ENCODE measurements at places on chromosomes 12 and 14.
A peak's percentile ranks its signal among the peaks of the same experiment; 100 is the strongest.

DNA sequence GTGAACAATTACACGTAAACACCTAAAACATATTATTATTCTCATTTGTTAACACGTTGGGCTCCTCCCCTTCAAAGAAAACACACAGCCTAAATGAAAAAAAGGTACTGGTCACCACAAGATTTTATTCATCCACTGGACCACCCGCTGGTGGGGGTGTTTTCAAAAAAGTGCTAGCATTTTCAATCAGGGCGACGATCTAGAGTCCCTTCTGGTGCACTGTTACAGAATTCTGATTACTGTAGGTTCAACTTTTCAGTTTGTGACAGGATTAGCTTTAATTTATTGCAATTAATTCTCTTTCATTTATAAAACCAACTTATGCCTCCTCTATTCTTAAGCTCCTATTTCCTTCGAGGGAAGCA is 443 bp downstream of the MAGOHB start:
- DNase-seq = no peak

GRCh38 chr14:30507209-30507608 is 51.7 kb upstream of the G2E3 start:
- no peak for DNase-seq

- peak; percentile 19 for DNase-seq
Measured at GRCh38 chr12:8996682-8997405, 7.5 kb downstream of the KLRG1 start.

DNA sequence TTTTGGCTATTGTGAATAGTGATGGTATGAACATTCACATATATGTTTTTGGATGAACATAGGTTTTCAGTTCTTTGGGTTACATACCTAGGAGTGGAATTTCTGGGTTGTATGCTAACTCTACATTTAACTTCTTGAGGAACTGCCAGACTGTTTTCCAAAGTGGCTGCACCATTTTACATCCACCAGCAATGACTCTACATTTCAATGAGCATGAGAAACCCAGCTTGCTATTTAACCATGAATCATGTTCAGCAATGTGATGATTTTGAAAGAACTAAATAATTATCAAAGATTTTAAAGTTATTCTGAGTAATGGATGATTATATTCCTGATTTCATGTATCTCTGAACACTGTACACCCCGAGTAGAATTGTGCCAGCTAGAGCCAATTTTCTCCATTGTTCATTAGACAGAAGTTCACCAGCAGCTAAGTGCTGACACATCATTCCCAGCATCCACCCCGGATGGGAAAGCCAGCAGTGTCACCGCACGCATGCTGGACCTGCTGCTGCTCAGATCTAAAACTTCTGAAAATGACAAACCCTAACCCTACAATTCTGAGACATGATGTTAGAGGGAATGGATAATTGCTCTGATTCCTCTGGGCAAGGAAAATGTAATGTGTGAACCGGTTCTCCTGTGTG is 13.3 kb upstream of the ANAPC5 start:
- DNase-seq = no peak

DNA sequence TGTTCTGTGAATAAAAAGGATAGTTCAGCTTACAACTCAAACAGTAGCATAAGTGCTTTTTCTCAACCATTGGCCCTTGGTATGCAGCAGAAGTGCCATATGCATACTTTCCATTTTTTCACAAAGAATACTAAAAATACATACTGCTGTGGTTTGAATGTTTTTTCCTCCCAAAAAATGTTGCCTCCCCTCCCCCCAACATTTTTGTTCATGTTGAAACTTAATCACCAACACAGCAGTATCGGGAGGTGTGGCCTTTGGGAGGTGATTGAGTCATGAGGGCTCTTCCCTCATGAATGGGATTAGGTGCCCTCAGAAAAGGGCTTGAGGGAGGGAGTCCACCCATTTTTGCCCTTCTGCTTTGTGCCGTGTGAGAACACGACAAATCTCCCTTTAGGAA is 198.6 kb downstream of the ESR2 start:
- no peak for DNase-seq

DNA sequence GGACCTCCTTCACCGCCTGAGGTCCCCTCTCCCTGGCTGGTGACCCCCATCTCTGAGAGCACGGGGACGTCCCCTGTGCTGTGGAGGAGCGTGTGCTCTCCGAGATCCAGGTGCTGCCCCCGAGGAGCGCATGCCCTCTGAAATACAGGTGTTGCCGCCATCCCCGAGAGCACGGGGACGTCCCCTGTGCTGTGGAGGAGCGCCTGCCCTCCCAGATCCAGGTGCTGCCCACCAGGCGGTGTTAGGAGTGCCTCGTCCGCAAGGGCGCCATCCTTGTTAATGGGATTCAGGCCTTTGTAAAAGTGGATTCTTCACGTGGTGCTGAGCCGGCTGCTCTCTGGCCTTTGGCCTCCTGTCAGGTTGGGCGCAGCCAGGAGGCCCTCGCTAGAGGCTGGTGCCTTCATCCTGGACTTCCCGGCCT is 10.1 kb downstream of the NOC4L start:
- no peak for DNase-seq

GRCh38 chr12:93857279-93857938 is 180.2 kb downstream of the CRADD start:
- DNase-seq = no peak

DNA sequence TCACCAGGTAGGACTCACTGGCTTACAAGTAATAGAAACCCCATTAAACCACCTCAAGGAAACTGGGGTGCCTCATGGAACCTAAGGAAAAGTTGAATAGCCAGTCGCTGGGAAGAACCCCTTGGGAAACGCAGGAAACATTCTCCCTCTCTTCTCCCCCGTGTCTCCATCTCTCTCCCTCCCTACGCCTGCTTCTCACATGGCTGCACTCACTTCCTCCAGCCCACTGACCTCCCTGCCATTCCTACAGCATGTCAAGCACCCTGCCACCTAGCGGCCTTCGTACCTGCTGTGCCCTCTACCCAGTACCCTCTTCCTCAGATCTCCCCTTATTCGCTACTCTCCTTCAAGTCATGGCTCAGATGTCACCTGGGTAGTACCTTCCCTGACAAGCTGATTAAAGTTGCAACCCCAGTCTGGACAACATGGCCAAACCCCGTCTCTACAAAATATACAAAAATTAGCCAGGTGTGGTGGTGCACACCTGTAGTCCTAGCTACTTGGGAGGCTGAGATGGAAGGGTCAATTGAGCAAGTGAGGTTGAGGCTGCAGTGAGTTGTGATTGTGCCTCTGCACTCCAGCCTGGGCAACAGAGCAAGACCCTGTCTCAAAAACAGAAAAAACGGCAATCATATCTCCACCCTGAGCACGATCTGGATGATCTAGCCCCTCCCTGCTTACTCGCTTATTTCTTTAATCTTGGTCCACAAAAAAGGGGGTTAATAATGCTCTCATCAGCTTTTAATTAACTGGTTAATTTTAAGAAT is 6.4 kb upstream of the DTX1 start:
- DNase-seq = no peak

DNA sequence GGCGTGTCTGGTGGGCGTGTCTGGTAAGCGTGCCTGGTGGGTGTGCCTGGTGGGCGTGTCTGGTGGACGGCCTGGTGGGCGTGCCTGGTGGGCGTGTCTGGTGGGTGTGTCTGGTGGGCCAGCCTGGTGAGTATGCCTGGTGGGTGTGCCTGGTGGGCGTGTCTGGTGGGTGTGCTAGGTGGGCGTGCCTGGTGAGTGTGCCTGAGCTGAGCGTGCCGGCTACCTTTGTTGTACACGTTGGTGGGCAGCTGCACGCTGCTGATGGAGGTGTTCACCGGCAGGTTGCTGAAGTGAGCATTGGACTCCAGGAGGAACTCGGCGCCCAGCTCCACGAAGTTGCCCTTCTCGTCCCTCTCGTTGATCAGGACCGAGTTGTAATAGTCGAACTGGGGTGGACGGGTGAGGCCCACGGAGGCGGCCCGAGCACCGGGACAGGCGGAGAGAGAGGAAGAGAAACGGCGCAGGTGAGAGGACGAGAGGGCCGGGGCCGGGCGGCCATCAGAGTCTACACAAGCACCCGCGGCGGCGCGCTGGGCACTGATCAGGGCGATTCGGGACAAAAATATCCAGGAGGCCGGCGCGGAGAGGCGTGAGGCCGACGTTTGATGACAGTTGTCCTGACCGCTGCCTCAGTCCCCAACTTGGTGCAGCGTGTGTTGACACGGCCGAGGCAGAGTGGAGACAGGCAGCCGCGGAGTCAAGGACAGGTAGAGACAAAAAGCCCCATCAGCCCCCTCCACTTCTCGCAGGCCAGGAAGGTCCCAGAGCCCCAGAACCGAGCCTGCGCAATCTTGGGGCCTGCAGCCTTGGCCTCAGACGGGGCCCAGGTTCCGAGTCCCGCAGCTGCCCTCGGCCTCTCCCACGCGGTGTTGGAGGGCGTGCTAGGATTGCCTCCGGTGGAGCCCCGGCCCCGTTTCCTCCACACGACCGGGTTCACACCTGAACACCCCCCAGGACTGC is 10.5 kb downstream of the CACNA2D4 start:
- DNase-seq = peak; percentile 9

GRCh38 chr12:84047881-84048280 is 864.7 kb downstream of the SLC6A15 start:
- DNase-seq = no peak

- no peak for DNase-seq
Measured at GRCh38 chr14:55545779-55546178, 34.2 kb upstream of the KTN1 start.

DNA sequence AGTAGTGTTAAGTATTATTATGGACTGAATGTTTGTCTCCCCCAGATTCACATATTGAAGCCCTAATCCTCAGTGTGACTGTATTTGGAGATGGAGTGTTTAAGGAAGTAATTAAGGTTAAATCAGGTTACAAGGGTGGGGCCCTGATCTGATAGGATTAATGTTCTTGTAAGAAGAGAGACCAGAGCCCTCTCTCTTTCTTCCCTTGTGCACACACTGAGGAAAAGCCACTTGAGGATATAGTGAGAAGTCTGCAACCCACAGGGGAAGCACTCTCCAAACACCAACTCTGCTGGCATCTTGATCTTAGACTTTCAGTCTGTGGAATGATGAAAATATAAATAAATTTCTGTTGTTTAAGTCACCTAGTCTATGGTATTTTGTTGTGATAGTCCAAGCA is 2.2 kb upstream of the KLRG1 start:
- DNase-seq = no peak

GRCh38 chr12:31363416-31363809 is 37.5 kb upstream of the SINHCAF start:
- no peak for DNase-seq

DNA sequence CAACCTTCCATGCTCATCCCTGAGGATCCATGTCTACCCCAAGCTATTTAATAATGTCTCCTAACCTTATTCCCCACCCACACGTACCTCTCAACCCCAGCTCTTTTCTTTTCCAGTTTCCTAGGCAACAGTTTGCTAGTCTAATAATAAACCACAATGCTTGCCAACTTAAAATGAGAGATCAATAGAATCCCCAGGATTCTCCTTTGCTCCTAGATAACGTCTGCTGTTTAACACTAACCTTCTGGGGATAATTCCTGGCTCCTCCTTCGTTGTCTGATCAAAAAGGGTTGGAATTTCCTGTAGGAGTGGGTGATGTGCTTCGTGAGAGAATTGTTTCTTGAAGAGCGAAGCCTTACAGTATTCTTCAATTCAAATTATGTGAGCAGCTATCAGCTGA is 42.2 kb upstream of the DBX2 start:
- no peak for DNase-seq

Measured in stimulated activated CD8-positive, alpha-beta memory T cell treated with anti-CD3 and anti-CD28 coated beads, Interleukin-15, amount 100 ng/mL, for 48 hours (primary cell).